GM23248 (cell line): ENCODE measurements at places on chromosomes 1 and 21.
A peak's percentile ranks its signal among the peaks of the same experiment; 100 is the strongest.

DNA sequence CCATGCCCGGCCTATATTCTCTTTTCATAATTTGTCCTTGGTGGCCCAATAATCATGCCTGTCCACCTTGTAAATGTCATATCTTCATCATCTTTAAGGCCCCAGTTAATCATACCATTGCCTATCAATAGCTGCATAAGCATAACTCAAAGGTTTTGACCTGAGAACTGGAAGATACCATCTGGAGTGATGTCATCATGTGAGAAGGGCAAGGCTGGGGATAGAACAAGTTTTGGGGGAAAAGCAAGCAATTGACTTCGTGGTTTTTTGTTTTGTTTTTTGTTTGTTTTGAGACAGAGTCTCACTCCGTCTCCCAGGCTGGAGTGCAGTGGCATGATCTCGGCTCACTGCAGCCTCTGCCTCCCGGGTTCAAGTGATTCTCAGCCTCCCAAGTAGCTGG, 6.2 kb downstream of the UBIAD1 start:
- no peak for DNase-seq

DNA sequence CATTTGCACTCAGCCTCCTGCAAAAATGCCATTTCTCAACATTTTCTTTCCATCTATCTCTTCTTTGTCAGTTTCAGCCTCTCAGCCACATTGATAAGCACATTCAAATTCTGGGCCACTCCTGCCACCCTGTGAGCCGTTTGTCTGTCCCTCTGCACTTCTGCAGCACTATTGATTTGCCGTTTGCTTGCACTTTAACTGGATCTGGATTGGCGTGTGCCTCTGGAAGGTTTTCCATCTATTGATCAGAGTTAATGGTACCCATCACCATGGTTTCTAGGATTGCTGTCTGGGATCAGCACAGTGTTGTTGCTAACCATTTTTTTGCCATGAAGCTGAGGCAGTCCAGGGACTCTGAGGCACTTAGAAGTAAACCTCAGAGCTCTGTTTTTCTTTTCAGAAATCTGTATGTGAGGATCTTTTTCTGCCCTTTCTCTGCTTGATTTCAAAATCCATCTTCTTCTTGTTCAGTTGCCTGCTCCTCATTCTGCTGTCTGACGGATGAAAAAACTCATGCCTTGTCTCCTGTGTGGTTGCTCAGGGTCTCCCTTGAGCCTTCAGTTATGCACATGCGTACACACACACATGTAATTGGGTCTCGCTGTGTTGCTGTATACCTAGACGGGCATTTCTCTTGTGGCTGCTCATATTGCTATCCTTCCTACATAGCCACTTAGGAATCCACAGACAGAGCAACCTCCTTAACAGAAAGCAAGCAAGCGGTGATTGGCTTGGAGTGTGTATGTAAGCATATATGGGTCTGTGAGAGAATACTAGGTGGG, 67.9 kb downstream of the NOS1AP start:
- DNase-seq = no peak

GRCh38 chr1:56411484-56412180, 167.7 kb downstream of the PLPP3 start:
- DNase-seq = peak; percentile 82

- peak; percentile 69 for DNase-seq
These were observed 46.9 kb downstream of the GIPC2 start for GRCh38 chr1:78092643-78093042.

DNA sequence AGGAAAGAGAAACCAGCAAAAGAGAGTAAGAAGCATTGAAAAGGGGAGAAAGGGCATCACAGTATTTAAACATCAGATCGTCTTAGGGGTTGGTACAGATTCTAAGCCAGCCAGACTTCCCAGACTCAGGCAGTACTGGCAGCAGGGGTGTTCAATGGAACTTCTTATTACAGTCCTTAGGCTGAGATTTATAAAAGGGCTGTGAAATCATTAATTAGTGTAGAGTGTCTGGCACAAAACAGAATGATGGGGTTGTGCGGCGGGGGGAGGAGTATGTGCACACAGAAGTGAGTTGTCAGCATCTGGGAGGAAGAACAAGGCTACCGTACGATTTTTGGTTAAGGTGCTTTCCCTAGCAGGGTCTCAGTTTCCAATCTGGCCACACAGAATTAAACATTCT, 38.2 kb downstream of the ARHGEF11 start:
- DNase-seq = no peak

GRCh38 chr21:29616209-29616751, 317.6 kb downstream of the BACH1 start:
- no peak for DNase-seq
